ENCODE measurements at places on chromosomes 3 and 15.
A peak's percentile ranks its signal among the peaks of the same experiment; 100 is the strongest.

GRCh38 chr3:134155446-134155845 lies 95.2 kb downstream of the RYK start:
- no peak for DNase-seq

GRCh38 chr15:99130314-99130713 lies 25.4 kb downstream of the SYNM start:
- DNase-seq = no peak

- DNase-seq = peak; percentile 29
These were observed 93.3 kb upstream of the HACD2 start for GRCh38 chr3:123678108-123678511.

- no peak for DNase-seq
These were observed 82.8 kb upstream of the TNIK start for GRCh38 chr3:171542976-171543375.

DNA sequence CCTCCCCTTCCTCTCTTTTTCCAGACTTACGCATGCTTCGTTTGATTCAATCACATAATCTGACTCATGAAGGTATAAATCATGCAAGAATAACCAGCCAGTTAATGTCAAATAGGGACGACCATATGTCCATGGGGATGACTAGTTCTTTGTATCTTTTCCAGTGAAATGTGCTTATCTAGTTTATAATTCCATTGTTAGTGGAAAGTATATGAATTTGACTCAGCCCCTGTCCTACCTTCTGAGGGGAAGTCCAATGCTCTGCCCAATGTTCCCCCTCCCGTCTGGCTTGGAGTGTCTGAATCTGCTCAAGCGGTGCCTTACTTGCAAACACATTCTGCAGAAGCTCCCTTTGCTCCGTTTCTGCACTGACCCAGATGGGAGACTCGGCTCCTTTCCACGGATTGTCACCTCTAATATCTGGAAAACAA lies 55.0 kb upstream of the EPHB3 start:
- no peak for DNase-seq

GRCh38 chr3:56800832-56801661 lies 702 bp downstream of the ARHGEF3 start:
- DNase-seq = peak; percentile 6

- DNase-seq = no peak
These were observed 10.9 kb upstream of the SETMAR start for GRCh38 chr3:4292301-4292700.

- no peak for DNase-seq
These were observed 83.8 kb downstream of the GADL1 start for GRCh38 chr3:30810625-30811024.

DNA sequence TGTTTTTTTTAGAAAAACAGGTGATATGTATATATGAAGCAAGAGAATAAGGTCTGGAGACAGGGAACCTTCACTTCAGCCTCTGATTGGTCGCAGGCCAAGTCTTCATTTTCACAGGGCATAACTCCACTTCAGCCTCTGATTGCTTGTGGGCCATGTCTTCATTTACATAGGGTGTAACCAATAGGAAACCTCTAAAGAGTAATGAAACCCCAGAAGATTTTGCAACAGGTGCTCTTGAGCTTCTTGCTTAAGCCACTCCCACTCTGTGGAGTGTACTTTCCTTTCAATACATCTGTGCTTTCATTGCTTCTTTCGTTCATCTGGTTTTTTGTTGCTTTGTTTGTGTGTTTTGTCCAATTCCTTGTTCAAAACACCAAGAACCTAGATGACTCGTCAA lies 22.6 kb upstream of the SCG3 start:
- DNase-seq = no peak

- no peak for DNase-seq
These were observed 214.8 kb upstream of the ARHGEF26 start for GRCh38 chr3:153906366-153906765.

DNA sequence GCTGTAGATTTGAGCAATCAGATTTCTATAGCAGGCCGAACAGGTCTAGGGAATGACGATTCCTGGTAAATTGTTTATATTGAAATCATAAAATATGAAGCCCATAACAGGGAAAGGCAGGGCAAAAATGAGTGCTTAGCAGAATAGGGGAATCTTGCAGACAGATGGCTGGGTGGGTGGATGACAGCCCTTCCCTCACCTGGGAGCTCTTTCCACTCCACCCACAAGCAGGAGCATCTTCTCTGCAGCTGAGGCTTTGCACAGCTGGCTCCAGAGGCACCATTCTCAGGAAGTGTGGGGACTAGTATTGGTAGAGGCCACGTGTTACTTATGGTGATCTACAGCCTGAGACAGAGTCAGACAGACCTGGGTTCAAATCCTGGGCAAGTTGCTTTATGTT lies 55.9 kb upstream of the SYN2 start:
- DNase-seq = no peak

DNA sequence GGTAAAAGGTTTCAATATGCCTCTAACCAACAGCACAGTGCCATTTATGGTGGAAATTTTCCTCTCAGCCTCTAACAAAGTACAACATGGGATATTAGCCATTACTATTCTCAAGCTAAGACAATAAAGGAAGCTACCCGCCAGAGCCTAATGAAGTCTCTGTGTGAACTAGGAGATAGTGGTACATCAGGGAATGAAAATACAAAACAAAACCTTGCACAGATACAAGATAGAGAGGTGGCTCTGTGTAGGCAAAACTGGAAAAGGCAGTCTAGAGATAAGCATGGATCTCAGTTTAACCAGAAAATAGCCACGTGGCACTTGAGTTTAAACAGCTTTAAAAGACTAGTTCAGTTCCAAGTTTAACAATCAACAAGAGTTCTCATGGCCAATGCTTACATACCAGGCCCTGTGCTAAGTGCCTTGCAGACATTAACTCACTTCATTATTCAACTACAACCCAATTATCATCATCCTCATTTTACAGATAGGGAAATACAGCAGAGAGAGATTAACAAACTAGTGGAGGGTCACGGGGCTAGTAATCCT lies 279.3 kb downstream of the IGSF11 start:
- no peak for DNase-seq

DNA sequence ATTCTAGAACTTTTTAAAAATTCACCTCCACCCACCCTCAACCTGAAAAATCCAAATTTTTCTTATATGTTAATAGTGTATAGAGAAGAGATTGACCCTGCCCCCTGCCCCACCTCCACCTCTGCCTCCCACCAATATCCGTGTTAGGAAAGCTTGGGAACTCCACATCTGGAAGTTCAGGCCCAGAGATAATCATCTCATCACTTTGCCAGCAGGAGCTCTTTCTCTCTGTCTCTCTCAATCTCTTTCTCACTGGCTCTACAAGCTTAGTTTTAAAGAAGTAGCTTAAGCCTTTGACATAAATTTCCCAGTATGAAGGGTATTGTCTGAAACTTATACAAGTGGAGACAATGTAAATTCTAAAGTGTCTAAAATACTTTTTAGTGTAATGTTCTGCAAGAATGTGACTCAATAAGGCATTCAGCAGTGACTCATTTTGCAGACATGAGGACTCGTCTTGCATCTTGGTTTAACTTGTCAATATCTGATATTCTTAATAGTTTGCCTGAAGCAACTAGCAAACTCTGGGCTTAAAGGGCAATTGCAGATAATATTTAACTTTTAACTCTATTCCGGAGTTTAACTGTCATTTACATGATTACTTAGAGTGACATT lies 299.8 kb upstream of the EPHA3 start:
- DNase-seq = no peak

GRCh38 chr3:144295613-144296012 lies 324.0 kb downstream of the DIPK2A start:
- peak; percentile 2 for DNase-seq

DNA sequence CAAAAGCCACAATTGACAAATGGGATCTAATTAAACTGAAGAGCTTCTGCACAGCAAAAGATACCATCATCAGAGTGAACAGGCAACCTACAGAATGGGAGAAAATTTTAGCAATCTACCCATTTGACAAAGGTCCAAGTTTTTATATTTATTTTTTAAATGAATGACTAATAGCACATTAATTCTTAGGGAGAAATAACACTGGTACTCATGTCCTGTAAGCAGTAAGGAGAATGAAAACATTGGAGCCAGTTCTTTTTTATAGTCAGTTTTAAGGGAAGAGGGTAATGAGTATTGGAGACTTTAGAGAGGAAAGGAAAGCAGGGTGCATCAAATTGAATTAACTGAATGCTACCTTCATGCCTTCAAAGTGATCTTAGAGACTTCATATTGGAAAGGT lies 404.7 kb upstream of the TGFBR2 start:
- no peak for DNase-seq

- no peak for DNase-seq
These were observed 54.7 kb upstream of the XCR1 start for GRCh38 chr3:46082021-46082420.

GRCh38 chr3:74916696-74917095 lies 302.2 kb upstream of the CNTN3 start:
- no peak for DNase-seq

DNA sequence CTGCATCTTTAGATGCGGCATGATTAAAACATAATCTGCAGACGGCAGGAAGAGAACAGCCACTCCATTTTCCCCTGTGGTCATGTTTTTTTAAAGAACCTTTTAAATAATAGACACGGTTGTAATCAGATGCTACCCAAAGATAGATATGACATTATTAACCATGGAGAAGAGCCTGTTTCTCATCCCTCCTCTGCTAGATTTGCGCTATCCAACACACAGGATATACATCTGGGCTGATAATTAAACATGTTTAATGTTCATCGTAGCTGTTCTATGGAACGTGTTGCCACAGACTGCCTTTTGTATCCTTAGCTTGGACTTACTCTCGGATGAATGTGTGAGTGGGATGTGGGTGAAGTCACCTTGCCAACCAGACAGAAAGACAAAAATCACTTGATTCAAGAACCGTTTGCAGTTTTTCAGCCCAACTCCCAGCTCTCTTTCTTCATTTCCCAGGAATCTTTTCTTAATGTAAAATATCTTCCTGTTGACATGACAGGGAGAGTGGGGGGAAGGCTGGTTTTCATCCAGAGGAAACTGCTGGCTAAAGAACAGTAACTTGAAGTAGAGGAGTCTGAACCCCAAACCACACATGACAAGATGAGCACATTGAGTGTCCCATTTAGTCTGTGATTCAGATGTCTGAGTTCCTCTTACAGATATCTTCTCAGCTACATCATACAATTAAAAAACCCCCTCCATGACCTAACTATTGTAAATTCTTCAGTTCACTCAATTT lies 118.6 kb upstream of the PRICKLE2 start:
- DNase-seq = no peak

DNA sequence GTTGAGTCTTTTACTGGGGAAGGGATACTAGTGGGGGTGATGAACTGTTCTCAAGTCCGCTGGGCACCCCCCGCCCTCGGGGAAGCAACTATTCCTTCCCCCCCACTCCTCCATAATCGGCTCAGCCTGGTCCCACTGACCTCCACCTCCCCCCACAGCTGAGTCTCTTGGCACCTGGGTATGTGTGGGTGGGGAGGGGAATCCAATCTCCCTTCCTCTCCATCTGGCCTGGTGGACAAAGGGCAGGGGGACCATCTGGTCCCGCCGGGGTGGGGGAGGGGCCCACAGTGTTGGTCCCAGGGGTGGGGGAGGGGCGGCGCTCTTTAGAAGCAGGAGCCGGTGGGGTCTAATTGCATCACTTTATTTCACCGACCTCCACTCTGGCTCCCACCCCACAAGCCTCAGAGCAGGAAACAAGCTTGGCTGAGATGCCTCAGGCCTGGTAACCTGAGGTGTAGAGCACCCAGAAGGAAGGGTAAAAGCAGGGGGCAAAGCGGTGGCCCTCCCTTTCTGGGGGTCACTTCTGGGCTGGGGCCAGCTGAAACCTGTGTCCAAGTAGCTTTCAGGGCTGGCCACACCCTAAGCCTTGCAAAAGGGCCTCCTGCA lies 1.0 kb upstream of the PCBP4 start:
- DNase-seq = no peak

DNA sequence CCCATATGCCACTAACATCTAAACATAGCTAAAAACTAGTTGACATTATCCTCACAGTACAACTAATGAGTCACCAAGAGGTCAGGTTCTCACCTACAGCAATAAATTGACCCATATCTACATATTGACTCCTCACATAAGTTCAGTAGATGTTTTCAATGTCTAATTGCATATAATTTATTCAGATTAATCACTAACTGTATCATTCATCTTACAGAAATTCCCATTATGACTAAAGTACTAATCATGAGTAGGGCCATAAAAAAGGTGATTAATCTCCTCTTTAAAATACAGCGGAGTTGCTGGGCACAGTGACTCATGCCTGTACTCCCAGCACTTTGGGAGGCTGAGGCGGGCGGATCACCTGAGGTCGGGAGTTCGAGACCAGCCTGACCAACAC lies 82.4 kb upstream of the ST3GAL6 start:
- peak; percentile 65 for DNase-seq

DNA sequence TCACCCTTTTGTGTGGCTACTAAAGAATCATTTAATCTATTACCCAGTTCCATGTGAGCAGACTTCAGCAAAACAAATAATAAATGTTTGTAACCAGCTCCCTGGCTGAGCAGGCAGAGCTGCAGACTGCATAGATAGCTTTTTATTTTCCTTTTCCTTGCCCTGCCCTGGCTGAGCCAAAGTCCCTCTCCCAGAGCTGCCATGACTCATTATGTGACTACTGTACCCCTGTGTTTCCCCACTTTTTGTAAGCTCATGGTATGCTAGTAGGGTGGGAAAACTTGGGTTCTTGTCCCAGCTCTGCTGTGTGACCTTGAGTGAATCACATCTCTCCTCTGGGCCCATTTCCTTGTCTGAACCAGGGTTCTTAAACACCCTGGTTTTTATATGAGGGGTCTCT lies 127.5 kb downstream of the CLSTN2 start:
- no peak for DNase-seq

DNA sequence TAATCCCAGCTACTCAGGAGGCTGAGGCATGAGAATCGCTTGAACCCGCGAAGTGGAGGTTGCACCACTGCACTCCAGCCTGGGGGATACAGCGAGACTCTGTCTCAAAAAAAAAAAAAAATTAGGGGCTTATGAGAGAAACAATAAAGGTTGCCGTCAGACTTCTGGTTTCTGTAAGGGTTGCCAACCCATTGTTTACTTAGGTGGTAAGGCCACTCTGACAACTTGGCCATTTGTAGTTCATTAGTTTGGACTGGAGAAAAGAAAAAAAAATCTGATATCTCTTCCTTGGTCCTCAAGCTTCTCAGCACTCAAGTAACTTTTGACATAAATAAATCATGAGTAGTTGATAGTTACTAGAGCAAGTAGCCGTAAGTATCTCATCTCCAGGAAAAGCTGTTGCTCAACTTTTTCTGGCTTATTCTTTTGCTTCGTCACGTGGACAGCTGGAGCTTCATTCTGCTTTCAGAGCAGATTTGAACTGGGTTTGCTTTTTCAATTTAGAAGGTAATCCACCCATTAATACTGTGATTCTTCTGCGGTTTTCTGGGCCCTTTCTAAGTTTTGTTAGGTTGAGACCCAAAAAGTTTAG lies 9.4 kb downstream of the SNX1 start:
- DNase-seq = no peak

DNA sequence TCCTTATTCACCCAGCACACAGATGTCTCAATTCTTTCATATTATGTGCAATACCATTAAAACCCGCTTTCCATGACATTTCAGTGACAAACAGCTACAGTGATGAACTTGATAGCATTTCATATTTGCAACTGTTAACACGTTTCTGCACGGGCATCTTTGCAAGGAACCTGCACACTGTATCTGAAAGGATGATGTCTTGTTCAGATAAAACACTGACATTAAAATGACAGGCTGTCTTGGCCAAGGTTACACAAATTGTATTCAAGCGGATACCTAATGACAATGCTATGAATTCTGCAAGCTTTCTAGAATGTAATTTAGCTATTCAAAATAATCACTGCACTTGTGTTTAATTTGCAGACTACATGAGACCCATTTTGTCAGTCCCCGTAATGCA lies 529.2 kb downstream of the FOXP1 start:
- DNase-seq = no peak

GRCh38 chr3:4907643-4908432 lies 71.4 kb upstream of the BHLHE40 start:
- DNase-seq = no peak

All from HT-29 (cell line).